ENCODE measurements at places on chromosomes 16 and 17.

DNA sequence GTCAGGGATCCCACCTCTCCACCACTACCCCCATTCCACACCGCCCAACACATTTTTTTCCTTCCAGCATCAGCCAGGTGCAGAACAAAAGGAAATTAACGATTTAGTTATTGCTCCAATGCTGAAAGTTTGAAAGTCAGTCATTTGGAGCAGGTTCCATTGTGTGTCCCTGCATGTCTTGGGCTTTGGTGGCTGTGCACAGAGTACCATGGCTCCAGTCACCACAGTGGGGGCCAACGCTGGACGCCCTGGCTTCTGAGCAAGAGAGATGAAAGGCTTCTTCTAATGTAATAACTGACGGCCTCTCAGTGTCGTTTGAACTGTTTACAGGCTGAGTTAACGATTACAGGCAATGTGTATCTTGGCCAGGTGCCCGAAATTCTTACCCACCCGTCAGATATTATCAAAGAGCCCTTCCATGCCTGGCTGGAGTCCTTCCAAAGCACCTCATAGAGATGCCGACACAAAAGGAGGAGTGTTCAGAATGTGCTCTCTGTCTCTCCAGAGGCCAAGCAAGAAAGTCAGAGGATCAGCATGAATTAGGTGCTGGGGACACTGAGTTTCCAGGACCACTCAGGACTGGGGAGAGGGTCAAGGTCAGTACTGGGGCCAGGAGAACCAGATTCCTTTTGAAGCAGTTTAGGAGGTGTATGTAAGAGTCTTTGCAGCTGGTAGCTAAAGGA lies 25.9 kb downstream of the RNF43 start:
- peak; percentile 48 for ATAC-seq

DNA sequence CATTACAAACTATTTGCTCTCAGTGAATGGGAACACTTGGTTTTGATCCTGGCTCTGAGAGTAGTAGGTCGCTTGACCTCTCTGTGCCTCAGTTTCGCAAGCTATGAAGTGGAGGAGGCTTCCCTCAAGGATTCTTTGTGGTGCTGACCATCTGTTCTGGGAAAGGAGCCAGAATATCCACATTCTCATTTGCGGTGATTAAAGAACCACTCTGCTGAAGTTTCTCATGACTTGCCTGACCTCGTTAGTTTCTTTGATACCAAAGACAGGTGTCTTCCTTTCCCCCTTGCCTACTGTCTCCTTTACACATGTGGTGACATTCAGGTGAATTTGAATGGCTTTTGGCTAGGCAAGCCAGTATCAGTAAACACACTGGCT lies 116.0 kb downstream of the SNX29 start:
- no peak for ATAC-seq

- ATAC-seq, result no peak
These were observed 382.8 kb downstream of the SEC14L1 start for GRCh38 chr17:77523540-77523939.

GRCh38 chr16:51129105-51129504 lies 22.0 kb downstream of the SALL1 start:
- ATAC-seq, result no peak

DNA sequence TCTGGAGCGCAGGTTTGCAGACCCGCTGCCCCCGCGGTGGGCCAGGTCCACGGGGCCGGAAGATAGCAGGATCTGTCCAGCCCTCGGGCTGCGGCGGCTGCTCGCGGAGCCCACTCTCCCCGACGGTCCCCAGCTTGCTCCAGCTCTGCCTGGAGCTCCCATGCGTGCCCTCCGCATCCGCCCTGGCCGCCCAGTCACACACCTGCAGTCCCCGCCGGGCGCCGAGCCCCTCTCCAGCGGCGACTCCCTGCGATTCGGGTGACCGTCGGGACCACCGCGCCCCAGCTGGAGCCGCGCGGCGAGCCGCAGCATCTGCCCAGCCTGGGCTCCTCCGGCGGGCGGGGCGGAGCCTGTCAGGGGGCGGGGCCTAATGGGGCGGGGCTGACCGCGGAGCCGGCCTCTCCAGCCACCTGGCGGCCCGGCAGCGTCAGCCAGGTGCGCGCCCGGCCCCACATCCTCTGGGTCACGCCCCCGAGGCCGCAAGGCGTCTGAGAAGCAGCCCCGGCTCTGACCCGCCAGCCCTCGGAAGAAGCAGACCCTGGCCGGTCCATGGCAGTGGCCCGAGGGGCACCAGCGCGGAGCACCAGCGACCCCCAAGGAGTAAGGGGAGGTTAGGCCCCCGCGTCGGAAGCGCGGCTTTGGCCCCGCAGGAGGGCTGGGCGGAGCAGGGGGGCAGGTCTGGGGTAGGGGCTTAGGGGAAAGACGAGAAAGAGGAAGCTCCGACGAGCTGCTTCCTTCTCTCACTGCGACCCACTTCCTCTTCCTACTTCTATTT lies at the start of gene PIK3R5:
Gene PIK3R5, minus strand, starts transcription at position 314 of the 775 bp plus-strand sequence. CDS start 54,213 bp downstream, outside the sequence.
- ATAC-seq, result no peak

GRCh38 chr16:17001471-17001870 lies 469.3 kb downstream of the XYLT1 start:
- no peak for ATAC-seq

DNA sequence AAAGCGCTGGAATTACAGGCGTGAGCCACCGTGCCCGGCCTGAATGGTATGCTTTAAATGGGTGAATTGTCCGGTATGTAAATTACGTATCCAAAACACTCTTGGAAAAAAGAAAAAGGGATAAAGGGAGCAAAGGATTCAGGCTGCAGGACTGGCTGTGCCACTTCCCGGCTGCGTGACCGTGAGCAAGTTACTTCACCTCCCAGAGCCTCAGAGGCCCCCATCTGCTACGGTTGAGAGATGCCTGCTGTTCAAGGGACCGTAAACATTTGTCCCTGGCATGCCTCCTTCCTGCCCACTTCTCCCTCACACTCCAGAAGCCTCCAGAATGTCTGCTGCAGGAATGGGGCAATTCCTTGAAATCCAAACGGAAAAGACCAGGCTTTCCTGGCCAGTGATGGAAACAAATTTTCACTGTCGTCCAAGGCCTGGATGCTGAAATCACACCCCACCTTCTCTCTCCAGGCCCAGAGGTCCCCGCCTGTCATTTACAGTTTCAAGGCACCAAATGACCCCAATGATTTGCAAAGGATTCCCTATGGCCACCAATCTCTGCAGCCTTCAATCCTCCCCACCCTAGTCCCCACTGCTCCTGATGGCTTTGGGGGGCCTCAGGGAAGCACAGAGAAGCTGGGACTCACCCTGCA lies 22.9 kb upstream of the LITAF start:
- ATAC-seq, result no peak

DNA sequence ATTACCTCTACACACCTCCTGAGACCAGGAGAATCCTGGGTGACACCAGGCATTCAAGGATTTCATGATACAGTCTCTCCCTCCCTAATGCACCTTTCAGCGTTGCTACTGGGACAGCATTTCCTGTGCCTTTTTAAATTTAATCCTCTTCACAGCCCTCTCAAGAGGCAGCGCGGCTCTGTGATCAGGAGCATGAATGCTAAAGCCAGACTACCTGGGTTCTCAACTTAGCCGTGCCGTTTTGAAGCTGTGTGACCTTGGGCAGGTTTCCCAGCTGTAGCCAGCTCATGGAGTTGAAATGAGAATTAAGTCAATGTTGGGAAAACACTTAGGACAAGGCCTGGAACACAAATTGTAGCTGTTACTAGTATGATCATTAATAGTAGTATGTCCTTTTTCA lies 191.8 kb downstream of the XYLT1 start:
- ATAC-seq, result no peak

- no peak for ATAC-seq
These were observed 2.3 kb downstream of the CCL1 start for GRCh38 chr17:34360601-34361270.

- no peak for ATAC-seq
These were observed 119.8 kb upstream of the CDH13 start for GRCh38 chr16:82506692-82507670.

GRCh38 chr17:42806249-42806648 lies 7.6 kb downstream of the CNTD1 start:
- ATAC-seq, result no peak

DNA sequence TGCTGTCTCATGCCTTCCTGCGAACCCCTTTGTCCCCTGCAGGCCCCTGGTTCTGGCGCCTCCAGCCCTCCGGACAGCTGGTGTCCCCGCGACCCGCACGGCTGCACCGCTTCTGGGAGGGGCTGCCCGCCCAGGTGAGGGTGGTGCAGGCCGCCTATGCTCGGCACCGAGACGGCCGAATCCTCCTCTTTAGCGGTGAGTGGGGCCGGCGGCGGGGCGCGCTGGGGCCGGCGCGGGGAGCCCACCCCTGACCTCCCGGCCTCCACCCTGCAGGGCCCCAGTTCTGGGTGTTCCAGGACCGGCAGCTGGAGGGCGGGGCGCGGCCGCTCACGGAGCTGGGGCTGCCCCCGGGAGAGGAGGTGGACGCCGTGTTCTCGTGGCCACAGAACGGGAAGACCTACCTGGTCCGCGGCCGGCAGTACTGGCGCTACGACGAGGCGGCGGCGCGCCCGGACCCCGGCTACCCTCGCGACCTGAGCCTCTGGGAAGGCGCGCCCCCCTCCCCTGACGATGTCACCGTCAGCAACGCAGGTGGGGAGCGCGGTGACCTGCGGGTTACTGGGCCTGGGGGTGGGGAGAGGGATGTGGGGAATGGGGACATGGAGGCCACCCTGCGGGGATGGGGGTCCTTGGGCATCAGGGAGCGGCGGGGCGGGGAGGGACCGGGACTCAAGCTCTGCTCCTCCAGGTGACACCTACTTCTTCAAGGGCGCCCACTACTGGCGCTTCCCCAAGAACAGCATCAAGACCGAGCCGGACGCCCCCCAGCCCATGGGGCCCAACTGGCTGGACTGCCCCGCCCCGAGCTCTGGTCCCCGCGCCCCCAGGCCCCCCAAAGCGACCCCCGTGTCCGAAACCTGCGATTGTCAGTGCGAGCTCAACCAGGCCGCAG lies 7.1 kb upstream of the IL32 start:
- peak; percentile 53 for ATAC-seq

DNA sequence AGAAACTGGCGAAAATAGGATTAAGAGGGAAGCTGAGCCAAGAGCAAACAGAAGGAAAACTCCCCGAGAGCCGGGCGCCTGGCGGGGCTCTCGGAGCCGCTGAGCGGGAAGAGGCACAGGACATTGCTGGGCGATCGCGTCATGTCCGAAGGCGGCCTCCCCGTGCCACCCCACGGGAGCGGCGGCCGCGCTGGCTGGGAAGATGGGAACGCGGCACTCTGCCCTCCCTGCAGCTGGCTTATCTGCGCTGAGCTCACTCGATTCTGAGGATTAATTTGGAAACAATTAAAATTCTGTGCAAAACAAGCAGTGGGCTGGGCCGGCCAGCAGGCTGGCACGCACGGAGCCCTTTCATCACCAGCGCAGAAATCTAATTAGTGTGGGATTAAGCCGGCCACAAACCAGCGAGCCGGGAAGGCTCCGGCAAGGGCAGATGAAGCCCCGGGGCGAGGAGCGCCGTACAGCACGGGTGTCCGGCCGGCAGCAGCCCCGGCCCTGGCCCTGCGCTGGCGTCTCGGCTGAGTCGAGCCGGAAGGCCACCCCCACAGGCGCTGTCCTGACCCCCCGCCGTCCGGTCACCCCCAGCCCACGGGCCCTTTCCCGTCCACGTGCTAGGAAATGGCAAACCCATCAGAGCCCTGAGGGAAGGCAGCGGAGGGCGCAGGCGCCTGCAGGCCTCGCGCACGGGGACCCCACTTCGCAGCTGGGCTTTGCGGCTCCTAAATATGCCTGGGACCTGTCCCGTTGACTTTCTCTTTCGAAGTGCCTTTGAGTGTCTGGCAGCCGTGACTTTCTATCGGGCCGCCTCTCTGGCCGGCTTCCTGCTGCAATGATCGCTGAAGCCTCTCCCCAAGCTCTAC lies 37.9 kb downstream of the SOX8 start:
- peak; percentile 77 for ATAC-seq

DNA sequence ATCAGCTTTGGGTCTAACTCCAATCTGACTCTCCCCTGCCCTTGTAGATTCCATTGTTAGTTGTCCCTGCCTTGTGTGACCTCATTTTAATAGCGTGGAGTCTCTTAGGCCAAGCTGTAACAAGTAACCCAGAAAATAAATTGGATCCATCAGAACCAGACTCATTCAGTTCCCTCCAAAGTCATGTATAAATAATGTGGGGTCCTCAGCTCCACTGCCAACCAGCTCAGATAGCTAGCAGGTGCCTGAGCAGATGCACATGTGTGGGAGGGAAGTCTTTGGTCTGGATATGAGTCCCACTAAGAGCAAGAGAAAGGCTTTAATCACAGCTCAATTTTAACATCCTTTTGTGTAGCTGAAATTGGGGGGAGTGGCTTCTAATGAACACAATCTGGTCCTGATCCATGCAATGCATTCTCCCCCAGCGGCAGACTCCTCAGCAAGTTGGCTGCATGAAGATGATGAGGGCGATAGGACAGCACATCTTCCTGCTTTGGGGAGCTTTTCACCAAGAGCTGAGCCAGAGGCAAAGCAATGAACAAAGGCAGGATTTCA lies 151.6 kb downstream of the ABCC12 start:
- no peak for ATAC-seq

GRCh38 chr17:67215991-67216421 lies 29.0 kb downstream of the HELZ start:
- ATAC-seq, result no peak

GRCh38 chr17:67474081-67474661 lies 97.1 kb downstream of the PITPNC1 start:
- ATAC-seq, result peak; percentile 68

DNA sequence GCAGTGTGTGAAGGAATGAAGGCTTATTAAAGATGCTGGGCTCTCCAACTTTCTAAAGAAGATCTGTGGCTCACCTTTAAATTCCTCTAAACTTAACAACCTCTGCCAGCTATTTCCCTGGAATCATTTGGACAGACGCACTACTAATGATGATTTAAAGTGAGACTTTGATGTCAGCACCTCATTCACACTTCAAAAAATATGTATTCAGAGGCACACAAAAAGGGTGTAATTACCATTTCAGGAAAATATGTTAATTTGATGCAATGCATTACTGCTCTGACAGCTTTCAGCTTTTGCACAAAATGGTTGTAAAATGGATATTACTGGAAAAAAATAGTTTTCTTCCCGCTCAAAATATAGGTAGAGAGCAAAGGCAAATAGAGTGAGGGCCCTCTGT lies 423.9 kb upstream of the ASIC2 start:
- no peak for ATAC-seq

DNA sequence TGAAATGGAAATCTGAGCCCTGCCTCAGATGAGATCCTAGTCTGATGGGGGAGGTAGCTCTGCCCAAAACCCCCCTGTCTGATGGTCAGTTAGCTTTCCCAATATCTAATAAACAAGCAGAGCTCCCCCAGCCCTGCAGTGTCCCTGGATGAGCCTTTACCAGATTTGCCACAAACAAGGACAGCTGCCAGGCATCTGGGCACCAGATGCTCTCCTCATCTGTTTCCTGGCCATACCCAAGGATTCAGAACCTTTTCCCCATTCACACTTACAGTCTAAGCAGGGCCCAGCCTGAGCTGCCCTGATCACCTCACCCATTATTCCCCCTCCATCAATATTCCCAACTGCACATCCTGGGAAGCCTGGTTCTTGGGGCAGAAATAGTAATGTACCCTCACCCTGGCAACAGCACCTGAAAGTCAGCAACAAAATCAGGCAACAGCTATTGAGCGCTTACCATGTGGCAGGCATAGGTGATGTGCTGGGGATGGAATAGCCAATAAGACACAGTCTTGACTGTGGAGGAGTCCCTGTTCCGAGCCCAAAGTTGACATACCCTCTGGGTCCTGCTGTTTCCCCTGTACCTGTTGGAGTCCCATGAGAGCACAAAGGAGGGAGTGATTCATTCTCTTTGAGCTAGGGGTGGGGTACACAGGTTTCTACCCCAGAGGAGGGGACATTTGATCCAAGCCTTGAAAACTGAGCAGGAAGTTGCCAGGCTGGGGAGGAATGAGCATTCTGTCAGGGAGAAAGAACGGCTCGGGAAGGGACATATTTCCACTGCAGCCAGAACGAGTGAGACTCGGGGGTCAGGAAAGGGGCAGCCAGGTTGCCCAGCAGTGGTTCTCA lies 147.4 kb downstream of the TMEM132E start:
- no peak for ATAC-seq

Measured in SK-N-SH treated with all-trans-retinoic acid at 6 μM for 48 hours (cell line).